ENCODE measurements at places on chromosomes 7 and 10.

- no peak for DNase-seq
These were observed 48.4 kb downstream of the TMEM26 start for GRCh38 chr10:61404751-61405150.

GRCh38 chr7:127477295-127478023, 85.0 kb upstream of the ZNF800 start:
- DNase-seq, result no peak

GRCh38 chr10:70144372-70145110, 2.0 kb downstream of the TYSND1 start:
- no peak for DNase-seq

- no peak for DNase-seq
These were observed 5.7 kb upstream of the CELF2 start for GRCh38 chr10:11011984-11012383.

DNA sequence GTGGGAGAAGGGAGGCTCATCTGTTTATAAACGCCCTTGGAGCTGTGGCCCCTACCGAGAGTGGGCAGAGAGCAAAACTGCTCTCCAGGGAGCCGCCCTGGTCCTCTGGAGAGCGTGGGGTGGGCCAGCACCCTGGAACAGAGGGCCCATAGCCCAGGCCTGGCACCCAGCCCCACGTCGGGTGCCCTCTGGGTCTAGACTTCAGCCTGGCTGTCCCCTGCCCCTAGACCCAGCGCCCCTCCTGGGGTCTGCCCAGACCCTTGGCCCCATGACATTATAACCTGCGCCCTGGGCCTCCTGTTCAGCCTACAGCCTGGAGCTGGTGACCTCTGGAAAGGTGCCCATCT, 24.7 kb downstream of the GET4 start:
- DNase-seq, result no peak

- no peak for DNase-seq
These were observed at the start of gene SPAG6 for GRCh38 chr10:22345301-22346095. SPAG6 (plus strand) TSS chr10:22345496; CDS start chr10:22345612, 116 bp downstream.

DNA sequence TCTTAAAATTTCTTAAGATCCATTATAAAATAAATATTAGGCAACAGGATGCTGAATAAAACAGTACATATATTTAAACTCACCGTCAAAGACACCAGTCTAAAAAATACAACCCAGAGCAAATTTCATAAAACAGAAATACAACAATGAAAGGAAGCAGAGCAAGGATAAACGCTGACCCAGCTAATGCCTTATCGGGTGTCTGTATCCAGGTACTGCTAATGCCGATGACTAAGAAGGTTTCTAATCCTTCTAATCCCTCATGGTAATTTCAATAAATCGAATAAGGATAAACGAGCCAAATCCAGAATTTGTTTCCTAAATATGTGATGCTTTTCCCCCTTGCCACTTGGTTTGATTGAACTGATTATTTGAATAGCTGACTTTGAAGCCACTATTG, 1.7 kb downstream of the HYCC1 start:
- DNase-seq, result no peak

- DNase-seq, result no peak
These were observed 57.3 kb downstream of the EVX1 start for GRCh38 chr7:27299861-27300260.

GRCh38 chr7:111264111-111264868, 173.4 kb downstream of the LRRN3 start:
- no peak for DNase-seq

- no peak for DNase-seq
These were observed 115.9 kb downstream of the ADCY1 start for GRCh38 chr7:45689797-45690761.

- DNase-seq, result no peak
These were observed 1.7 kb downstream of the ZFYVE27 start for GRCh38 chr10:97738616-97739015.

DNA sequence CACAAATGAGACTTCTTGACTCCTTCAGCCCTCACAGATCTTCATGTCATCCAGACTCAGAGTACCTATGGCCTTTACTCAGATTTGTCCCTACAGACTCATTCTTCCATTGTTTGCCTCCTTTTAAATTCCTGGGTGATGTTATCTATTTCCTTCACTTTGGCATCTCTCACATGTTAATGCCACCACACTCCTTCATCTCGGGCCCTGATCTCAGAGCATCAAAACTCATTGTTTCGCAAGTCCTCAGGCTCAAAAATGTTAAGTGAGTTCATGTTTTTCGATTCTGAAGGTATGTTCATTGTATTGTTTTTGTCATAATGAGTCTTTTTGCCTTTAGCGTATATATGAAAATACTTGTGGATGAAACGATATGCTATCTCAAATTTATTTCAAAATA, 62.3 kb upstream of the AHR start:
- no peak for DNase-seq

DNA sequence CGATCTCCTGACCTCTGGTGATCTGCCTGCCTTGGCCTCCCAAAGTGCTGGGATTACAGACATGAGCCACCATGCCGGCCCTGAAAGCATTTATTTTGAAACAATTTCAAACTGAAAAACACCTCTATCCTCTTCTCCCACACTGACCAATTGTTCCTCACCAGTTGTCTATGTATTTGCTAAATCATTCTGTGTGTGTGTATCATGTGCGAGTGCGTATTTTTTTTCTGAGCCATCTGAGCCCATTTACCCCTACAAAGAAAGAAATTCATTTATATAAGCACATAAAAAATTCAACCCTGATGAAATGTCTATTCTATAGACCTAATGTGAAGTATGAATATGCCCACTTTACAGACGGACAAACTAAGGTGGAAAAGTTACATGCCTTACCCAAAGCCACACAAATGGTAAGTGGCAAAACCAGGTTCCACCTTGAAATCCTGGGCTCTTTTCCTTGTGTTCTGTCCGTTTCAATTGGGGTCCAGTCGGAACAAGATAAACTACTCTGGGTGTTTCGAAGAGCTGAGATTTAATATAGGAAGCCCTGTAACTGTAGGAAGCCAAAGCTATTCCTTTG, 46.8 kb downstream of the RBM17 start:
- DNase-seq, result no peak

DNA sequence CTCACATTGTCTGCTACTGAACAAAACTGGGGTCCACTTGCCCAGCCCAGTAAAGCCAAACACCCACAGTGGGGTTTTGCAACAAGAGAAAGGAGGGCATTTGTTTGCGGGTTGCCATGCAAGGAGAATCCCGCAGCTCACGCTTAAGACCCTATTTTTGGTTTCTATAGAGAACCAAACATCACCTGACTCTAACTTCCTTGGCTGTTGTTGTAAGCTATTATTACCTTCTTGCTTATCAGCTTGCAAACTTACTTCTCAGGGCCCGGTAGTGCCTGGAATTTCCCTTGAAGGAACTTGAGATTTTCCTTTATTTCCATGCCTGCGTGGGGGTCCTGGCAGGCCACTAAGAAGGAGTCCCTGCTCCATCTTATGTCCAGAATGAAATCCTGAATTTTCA, 20.7 kb downstream of the IFIT3 start:
- no peak for DNase-seq

- DNase-seq, result no peak
These were observed 46.2 kb downstream of the LAMB4 start for GRCh38 chr7:108083980-108084379.

- no peak for DNase-seq
These were observed 515.7 kb downstream of the TCERG1L start for GRCh38 chr10:130795819-130796218.

- no peak for DNase-seq
These were observed 62.0 kb upstream of the RNF32 start for GRCh38 chr7:156578578-156578940.

DNA sequence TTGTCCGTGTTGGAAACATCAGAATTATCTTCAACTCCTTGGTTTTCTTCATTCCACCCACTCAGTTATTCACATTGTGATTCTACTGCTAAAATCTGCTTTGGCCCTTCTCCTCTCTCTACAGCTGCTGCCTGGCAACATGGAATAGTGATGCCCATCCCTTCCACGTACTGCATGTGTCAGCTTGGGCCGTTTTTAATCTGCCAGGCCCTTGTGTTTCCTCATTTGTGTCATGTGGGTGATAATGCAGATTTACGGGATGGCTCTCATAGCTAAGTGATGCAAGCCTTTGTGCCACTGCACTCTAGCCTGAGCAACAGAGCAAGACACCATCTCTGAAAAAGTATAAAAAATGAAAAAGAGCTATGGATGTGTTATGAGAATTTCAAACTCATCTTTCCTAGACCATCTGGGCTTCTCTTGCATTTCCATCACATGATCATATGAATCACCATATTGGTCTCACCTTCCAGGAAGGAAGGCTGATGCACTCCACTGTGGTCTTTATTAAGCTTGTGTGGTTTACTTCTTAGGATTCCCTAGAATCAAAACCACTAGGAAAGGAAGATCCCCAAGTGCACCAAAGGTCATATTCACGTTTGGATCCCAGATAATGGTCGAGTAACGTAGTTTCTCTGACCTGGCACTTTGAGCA, 20.6 kb upstream of the CELF2 start:
- DNase-seq, result no peak

DNA sequence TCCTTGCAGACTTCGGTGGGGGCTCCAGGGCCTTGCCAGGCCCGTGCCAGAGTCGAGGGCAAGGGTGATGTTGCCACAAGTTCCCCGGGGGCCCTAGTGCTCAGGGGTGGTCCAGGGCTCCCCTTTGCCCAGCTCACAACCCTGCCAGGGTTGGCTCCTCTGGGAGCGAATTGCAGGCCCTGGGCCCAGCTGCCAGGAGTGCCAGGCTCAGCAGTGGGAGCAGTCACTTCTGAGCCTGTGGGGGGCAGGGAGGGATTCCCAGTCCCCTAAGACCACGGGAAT, 43.8 kb downstream of the TCERG1L start:
- DNase-seq, result no peak

All from stimulated activated CD8-positive, alpha-beta memory T cell treated with anti-CD3 and anti-CD28 coated beads, Interleukin-4, amount 100 ng/mL, for 1 hour (primary cell).